ENCODE measurements at places on chromosomes 5 and 9.

DNA sequence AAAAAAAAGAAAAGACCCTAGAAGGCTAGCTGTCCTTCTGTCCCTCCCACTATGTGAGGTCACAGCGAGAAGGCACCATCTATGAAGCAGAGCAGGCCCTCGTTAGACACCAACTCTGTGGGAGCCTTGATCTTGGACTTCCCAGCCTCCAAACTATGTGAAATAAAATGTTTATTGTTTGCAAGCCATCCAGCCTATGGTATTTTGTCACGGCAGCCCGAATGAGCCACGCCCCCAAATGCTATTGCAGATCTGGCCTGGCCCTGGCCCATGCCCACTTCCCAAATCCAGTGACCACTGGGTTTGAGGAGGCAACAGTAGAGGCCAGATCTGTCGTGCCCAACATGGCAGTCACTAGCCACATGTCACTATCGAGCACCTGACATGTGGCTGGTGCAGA, 10.8 kb downstream of the STK10 start:
- DNase-seq: no peak

DNA sequence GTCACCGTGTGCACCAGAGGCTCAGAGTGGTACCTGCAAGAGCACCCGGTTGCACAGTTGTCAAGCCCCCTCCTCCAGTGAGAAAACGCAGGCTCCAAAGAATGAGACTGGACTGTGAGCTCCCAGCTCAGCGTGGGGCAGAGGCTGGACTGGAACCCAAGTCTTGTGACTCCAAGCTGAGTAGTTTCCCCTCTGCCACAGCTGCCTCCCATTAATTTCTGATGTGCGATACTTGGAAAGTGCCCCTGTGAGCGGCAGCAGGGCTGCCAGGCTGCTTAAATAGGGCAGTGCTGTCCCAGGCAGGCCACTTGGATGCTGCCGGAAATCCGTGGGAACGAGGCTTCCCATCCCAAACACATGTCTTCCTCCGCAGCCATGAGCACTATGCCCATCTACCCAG, 62.2 kb upstream of the ANGPTL2 start:
- no peak for DNase-seq

DNA sequence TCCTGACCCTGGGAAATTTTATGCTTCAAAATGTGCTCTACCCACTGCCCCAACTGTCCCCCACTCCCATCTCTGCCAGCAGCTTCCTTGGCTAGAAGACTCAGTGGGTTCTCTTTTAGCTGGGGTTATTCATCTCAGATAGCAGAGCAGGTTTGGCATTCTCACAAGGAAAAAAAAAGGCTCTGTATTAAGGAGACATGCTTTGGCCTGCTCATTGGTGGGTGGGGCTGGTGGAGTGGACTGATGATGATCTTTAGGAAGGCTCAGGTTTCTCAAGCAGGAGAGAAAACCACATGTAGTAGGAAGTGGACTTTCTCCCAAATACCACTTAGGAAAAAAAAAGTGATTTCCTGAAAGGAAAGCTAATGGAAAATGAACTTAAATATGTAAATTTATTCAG, 279.2 kb upstream of the ZNF462 start:
- DNase-seq: no peak

- DNase-seq: no peak
These were observed 176.0 kb upstream of the ZNF608 start for GRCh38 chr5:124922255-124922975.

GRCh38 chr9:137421838-137422603, 941 bp downstream of the EXD3 start:
- DNase-seq: no peak
